Breast epithelium (tissue), 4 donors: ENCODE measurements at places on chromosomes 3 and 15. TPM values are rescaled to one million over a fixed set of nuclear protein-coding genes. Genes with fewer than 3 reads are reported as not detected.

EXD1 gene
- not detected for total RNA-seq

DNA sequence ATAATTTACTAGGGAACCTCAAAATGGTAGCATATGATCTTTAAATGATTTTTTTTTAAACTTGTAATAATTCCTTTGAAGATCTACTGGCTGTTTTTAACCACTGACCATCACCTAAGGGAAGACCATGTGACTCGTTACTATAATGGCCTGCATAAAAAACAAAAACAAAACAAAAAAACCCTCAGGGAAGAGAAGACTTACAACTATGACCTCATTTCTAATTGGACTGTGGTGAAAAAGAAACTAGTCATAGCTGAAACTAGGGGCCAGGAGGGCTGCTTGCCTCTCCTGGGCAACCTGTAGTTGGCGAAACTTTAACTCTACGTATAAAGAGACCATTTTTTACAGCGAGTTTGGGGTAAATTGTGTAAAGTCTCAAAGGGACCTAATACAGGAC, 23.0 kb downstream of the PAQR9 start:
- H3K27ac ChIP-seq = no peak overlapping the region
- no peak for DNase-seq
- H3K36me3 ChIP-seq = no peaks in the 10 kb centered on the region
- no peak overlapping the region for H3K4me3 ChIP-seq
- H3K27me3 ChIP-seq = no peaks in the 10 kb centered on the region

DNA sequence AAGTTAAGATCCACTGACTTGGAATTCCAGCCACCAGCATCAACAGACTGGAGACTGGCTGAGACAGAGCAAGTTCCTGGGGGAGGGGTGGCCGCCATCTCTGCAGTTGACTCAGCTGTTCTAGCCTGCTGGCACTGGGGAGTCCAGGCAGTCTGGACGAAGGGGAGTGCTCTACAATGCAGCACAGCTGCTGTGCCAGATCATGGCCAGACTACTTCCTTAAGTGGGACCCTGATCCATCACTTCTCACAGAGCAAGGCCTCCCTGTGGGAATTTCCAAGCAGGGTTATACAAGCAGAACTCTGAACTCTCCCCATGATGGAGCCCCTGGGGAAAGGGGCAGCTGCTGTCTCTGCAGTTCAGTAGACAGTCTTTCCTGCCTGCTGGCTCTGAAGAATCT, 35.2 kb downstream of the PYGO1 start:
- no peak overlapping the region for H3K4me3 ChIP-seq
- H3K4me1 ChIP-seq = no peaks in the 10 kb centered on the region
- H3K36me3 ChIP-seq = no peaks in the 10 kb centered on the region
- no peaks in the 10 kb centered on the region for H3K27me3 ChIP-seq

DNA sequence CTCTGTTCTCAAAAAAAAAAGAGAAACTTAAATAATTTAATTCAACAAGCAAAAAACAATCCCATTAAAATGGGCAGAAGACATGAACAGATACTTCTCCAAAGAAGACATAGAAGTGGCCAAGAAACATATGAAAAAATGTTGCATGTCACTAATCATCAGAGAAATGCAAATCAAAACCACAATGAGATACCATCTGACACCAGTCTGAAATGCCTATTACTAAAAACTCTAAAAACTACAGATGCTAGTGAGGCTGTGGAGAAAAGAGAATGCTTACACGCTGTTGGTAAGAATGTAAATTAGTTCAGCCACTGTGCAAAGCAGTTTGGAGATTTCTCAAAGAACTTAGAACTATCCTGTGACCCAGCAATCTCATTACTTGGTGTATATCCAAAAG, 382.9 kb downstream of the OTOL1 start:
- no peaks in the 10 kb centered on the region for H3K27me3 ChIP-seq
- H3K27ac ChIP-seq = no peak overlapping the region
- no peak for DNase-seq
- H3K4me1 ChIP-seq = no peaks in the 10 kb centered on the region
- H3K36me3 ChIP-seq = no peaks in the 10 kb centered on the region
- H3K4me3 ChIP-seq = no peak overlapping the region

DNA sequence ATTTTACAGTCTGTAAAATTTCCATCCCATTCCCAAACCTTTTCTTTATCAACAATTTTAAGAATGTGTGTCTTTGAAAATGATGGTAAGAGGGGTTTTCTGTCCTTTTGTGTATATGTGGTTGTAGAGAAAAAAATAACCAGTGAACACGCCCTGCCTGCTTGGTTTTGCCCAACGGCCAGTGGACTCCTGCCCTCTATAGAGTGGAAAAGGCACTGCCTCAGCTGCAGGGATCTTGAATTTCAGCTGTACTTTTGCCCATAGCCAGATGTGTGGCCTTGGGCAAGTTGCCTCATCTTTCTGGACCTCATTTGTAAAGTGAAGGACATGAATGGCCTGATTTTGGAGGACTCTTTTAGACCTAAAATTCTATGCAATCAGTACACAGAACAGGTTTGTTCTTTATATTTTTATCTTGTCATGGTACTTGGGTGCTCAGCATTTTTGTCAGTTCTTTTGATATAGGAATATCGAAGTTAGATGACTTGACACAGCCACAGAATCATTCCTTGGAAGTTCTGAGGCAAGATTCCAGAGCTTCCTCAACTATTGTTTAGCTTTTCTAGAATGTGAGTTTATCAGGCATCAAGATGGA, 81.0 kb downstream of the CLDN11 start:
- no peaks in the 10 kb centered on the region for H3K4me1 ChIP-seq
- H3K27me3 ChIP-seq = no peaks in the 10 kb centered on the region
- no peaks in the 10 kb centered on the region for H3K36me3 ChIP-seq
- no peak overlapping the region for H3K27ac ChIP-seq
- DNase-seq = no peak

DNA sequence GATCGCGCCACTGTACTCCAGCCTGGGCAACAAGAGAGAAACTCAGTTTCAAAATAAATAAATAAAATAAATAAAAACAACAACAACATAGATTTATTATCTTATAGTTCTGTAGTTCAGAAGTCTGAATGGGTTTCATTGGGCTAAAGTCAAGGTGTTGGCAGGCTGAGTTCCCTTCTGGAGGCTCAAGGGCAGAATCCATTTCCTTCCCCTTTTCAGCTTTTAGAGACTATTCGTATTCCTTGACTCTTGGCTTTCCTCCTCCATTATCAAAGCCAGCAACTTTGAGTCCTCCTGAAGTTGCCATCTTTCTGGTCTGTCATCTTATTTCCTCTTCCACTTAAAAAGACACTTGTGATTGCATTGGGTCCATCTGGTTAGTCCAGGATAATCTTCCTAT, 12.1 kb downstream of the BLM start:
- no peak overlapping the region for H3K4me3 ChIP-seq
- no peaks in the 10 kb centered on the region for H3K4me1 ChIP-seq
- no peaks in the 10 kb centered on the region for H3K27me3 ChIP-seq
- DNase-seq = no peak
- no peak overlapping the region for H3K27ac ChIP-seq
- no peaks in the 10 kb centered on the region for H3K36me3 ChIP-seq

SIDT1 gene
- 95.0 TPM for total RNA-seq

ISLR gene
- 49.2 TPM for total RNA-seq
